Left hindlimb (tissue), 1 donor: ENCODE measurements at places on chromosomes 3 and 15.

GRCh38 chr3:132283440-132283839, 33.8 kb upstream of the ACP3 start:
- no peak for DNase-seq

GRCh38 chr3:31278532-31278931, 254.2 kb upstream of the STT3B start:
- no peak for DNase-seq

DNA sequence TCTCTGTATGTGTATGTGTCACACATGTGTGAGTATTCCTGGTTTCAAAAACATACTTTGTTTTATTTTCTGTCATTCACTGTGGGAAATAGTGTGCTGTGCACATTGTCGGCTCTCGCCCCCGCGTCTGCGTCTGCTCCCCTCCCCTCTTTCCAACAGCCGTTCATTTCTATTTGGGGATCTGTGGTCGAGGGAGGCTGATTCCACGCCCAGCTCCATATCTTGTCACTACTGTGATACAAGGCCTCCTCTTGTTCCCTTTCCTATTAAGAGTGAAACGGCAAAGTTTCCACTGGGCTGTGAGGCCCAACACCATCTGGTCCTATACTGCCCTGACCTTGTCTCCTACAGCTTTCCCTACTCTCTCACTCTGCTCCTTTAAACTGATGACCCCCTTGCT, 172.5 kb upstream of the LRIG1 start:
- DNase-seq = peak; percentile 45

DNA sequence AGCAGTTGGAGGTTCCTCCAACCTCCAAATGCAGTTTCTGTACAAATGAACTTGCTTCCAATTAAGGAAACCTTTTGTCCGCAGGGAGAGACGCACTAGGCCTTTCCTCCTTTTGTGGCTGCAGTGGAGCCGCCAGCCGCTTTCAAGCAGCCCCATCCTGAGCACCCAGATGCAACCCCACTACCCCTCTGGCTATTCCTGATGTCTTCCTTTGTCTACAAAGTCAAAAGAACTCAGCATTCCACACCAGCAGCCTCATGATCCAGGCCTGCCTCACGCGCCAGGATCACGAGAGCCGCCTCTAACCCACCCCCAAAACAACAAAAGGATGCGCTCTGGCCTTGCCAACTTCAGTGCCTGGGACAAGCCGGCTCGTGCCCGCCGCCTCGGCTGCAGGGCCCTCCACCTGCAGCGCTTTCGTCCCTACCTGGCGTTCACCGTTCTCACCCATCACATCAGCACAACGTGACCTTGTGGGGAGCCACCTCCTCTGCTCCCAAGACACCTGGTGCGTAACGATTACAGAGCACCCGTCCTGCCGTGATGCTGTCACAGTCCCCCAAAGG, 48.2 kb upstream of the MUC4 start:
- DNase-seq = peak; percentile 25

- no peak for DNase-seq
Observed at GRCh38 chr15:62989366-62990055, 53.0 kb upstream of the TPM1 start.

- DNase-seq = no peak
Observed at GRCh38 chr3:122810734-122811133, 15.9 kb downstream of the SLC49A4 start.

DNA sequence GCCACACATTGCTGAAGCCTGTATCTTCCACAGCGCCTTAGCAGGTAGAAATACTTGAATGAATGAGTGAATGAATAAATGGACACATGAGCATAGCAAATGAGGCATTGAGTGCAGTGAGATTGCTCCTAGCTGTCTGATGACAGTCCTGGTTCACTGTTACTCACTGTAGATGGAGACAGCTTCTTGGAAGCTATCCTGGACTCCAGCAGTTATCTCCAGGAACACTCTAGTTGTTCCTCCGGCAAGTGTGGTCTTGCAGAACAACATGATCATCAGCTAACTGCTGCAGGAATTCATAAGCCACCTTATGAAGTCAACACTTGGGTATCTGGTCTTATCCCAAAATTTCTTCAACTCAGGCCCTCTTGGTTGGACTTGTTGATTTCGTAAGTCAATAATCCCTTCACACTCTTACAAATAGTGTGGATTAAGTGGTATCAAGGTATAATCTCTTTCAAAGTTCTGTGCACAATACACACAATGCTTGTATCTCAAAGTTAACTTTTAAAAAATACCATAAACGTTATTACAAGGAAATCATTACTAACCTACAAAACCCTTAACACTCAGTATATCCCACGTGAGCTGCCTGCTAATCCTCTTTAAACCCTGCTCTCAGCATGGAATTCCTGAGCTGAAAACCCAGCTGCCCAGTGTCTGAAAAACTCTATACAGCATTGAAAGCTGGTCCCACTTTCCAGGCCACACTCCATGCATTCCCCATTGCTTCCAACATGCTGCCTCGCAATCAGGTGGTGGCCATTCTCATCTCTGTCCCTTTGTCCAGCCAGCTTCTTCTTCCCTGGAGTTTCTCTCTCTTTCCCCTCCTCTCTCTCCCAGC, 14.4 kb upstream of the ZBTB38 start:
- no peak for DNase-seq

DNA sequence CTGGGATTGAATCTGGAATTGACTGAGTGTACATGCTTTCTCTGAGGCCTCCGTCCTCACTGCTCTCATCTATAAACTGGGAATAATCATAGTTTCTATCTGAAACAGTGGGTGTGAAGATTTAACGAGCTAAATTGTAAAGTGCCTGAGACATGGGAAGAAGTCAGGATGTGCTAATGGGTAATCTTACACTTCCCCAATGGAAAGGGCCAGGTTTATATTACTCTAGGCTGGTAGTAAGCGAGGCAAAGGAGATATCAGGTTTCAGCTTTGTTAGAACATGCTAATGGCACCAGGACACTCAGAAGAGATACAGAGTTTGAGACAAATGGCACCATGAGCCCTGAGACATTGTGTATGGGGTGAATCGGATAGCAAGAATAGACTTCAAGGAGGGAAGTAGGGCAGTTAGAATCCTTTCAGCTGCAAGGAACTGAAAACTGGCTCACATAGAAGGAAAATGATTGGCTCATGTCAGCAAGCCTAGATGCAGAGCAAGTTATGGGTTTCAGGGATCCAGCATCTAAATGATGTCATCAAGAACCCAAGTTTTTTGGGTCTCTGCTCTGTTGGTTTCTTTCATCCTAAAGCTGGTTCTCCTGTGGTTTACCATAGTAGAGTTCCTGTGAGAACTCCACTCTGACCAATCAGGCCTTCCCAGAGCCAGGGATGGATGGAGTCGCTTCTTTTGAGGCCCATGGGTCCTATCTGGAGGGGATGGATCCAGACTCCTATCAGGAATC, 21.8 kb downstream of the FLNB start:
- no peak for DNase-seq

GRCh38 chr3:7393944-7394605, 533.2 kb downstream of the GRM7 start:
- DNase-seq = no peak

DNA sequence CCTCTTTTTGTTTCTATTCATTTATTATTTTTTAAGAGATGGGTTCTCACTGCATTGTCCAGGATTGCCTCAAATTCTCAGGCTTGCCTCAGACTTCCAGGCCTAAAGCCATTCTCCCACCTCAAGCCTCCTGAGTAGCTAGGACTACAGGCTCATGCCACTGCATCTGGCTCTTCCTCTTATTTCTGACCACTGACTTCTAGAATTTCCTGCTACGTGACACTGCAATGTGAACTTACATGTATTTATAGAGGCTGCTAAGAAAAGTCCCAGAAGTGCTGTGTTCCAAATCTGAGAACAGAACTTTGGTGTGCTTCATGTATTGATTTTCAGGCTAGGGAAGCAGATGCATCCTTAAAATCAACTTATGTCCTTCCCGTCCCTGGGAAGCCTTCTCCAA, 407.4 kb downstream of the RSL24D1 start:
- DNase-seq = no peak

- no peak for DNase-seq
Observed at GRCh38 chr3:108546247-108546646, 35.9 kb upstream of the MYH15 start.

DNA sequence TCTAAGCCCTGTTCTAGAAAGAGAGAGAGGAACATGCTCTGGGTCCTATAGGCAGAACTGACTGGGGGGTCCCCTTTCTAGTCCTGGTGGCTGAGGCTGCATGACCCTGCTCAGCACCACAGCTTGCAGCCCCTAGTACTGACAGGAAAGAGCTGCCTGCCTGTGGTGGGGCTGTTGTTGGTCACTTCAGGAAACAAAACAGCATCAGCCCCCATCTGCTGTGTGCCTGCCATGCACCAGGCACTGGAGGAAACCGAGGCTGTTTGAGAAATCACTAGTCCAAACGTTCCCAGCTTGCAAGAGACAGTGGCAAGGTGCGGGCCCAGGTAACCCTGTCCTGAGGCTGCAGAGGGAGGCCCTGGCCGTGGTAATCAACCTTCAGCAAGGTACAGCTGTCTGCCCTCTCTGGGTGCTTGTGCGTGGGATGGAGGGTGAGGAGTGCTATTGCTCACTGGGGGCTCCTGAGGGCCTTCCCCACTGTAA, 90.6 kb downstream of the IQSEC1 start:
- no peak for DNase-seq

DNA sequence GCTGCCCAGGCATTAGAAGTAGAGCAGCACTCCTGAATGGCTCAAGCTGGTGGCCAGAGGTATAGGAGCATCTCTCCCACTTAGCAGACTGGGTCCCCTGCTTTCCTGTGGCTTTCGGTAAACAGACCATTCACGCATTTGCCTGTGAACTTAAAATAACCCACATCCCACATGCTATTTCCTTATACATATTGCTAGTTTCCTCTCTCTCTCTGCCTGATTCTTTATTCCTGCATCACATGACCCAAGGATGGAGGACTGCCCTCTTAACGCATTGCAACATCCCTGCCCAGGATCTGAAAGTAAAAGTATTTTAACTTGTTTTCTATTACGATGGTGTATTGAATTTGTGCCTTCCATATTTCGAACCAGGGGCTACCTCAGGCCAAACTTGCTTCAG, 43.4 kb upstream of the NLGN1 start:
- DNase-seq = no peak

GRCh38 chr15:69511015-69511414, 58.4 kb downstream of the RPLP1 start:
- no peak for DNase-seq

GRCh38 chr3:144743225-144743668, 771.6 kb downstream of the DIPK2A start:
- DNase-seq = no peak

DNA sequence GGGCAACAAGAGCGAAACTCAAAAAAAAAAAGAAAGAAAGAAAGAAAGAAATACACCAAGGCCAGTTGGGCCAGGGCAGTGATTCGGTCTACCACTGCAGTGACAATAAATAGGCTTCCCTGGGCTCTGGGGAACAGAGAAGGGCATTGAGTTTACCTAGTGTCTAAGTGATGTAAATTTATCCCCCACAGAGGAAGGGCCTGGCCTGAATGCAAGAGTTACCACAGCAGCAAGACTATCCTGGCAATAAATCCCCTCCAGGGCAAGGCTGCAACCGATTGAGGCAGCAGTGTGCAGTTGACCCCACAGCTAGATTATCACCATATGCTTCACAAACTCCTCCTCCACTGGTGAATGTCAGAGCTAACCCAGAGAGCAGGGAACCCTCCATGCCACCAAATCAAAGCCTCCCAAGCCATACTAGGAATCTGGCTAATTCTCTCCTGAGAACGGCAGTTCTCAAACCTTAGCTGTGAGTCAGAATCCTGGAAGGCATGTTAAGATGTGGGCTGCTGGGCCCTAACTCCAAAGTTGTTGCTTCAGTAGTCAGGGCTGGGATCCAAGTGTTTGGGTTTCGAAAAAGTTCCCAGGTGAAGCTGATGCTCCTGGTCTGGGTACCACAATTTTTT, 64.3 kb upstream of the GATM start:
- DNase-seq = no peak

DNA sequence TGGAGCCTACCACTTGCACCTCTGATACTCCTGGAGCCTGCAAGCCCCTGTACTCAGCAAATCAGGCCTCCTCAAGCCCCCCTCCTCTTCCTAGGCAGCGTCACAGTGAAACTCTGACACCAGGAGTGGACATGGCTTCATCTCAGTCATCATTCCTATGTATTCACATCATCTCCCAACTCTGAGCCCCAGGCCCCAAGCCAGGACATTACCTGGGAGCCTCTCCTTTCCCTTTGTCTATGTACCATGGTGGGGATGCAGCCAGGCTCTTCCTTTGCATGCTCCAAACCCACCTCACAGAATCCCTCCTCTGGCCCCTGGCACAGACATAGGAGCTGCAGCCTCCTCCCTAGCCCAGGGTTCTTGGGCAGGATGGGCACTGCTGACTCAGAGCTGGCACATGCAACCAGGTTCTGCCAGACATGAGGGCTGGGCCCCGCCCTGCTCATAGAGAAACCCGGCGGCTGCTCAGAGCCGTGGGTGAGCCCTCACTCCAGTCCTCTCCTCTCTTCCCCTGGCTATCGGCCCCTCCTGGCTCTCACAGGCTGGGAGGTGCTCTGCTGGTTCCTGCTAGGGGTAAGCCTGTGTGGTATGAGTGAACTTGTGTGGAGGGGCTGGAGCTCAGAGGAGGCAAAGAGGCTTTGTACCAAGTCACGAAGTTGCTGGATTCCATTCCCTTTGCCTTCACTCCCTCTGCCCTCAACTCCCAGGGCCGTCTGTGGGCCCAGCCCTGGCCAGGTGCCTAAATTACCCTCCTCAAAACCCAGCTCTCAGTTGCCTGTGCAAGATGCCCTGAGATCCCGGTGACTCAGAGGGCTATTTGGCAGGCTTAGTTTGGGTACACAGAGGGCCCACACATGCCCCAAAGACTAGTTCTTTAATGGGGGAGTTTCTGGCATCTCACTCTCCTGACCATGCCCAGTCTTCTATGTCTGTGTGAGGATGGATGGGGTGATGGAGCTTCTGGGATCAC, 1.9 kb upstream of the PLCD1 start:
- DNase-seq = peak; percentile 67

- no peak for DNase-seq
Observed at GRCh38 chr3:106160396-106160795, 291.6 kb upstream of the CBLB start.

GRCh38 chr3:45034612-45035252, 8.6 kb downstream of the CLEC3B start:
- DNase-seq = peak; percentile 67

DNA sequence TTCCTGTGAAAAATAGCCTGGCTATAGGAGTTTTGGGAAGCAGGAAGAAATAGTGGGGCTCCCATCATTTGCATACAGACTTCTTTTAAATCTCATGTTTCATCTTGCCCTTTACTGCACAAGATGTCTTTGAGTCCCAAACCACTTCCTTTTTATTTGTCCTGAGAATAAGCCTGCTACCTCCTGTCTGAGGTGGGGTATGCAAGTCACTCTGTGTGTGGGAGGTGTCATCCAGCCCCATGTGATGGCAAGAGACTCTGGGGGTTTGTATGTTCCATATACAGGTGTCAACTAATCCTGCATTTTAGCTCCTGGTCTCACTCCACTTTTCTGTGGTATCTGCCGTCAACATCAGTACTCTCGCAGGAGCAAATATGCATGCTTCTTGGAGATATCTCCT, 102.0 kb downstream of the OTOL1 start:
- DNase-seq = no peak

GRCh38 chr15:99365242-99365641, 114.0 kb downstream of the LRRC28 start:
- DNase-seq = peak; percentile 33

GRCh38 chr3:129938140-129938930, 36.2 kb upstream of the TRH start:
- no peak for DNase-seq
